D721Med (cell line): ENCODE measurements at places on chromosomes 5 and 9.

GRCh38 chr5:143569722-143570567, 166.5 kb upstream of the NR3C1 start:
- DNase-seq: no peak

GRCh38 chr5:93874491-93874890, 133.1 kb upstream of the POU5F2 start:
- DNase-seq: no peak

DNA sequence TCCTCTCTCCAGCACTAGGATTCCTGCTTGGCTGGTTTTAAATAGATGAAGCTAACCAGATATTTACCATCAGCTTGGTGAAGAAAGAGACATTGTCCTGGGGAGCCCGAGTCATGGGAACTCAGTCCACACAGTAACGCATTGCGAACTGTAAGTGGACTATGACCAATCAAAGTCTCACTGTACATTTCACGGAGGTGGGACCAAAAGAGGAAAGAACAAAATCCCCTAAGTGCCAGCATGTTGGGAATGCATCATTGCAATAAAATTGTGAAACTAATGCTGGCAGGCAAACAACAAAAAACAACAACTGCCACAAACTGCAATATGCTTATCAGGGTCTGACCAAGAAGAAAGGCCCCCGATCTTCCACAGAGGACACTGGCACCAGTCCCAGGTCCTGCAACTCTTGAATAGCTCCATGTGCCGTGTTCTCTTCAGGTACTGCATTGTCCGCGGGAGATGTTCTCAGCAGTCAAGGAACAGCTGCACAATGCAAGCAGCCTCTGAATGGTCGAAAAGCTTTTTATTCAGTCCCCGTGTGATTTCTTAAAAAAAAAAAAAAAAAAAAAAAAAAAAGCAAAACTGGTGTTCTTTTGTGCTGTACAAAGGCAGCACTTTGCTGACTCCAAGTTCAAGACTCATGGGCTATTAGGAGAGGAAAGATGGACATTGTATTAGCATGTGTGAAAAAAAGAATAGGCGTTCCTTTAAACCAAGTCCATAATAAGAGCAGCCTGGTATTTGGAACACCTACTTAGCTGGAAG, 38.1 kb downstream of the SEMA6A start:
- no peak for DNase-seq

- no peak for DNase-seq
These were observed 287.4 kb downstream of the GLIS3 start for GRCh38 chr9:4012441-4012840.

GRCh38 chr9:95202076-95202681, 115.3 kb downstream of the FANCC start:
- no peak for DNase-seq

DNA sequence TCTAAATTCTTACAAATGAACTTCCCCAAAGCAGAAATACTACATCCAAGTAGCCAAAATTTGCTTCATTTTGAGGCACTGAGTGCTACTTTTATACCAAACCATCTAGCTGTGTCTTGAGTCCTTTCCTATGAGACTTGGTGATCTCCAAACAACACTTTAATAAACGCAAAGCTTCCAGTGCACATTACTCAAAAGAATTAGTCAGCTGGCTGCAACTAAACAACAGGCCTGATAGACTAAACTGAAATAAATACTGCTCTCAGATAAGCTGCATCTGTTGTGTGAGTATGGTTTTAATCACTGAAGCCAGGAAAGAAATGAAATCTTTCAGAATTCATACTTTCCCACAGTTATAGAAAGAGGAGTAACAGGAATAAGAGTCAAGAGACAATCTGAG, 80.3 kb downstream of the VCAN start:
- DNase-seq: no peak

- no peak for DNase-seq
These were observed 579.2 kb upstream of the ZNF462 start for GRCh38 chr9:106283769-106284168.

GRCh38 chr9:32877103-32877502, 93.8 kb downstream of the TMEM215 start:
- DNase-seq: no peak

DNA sequence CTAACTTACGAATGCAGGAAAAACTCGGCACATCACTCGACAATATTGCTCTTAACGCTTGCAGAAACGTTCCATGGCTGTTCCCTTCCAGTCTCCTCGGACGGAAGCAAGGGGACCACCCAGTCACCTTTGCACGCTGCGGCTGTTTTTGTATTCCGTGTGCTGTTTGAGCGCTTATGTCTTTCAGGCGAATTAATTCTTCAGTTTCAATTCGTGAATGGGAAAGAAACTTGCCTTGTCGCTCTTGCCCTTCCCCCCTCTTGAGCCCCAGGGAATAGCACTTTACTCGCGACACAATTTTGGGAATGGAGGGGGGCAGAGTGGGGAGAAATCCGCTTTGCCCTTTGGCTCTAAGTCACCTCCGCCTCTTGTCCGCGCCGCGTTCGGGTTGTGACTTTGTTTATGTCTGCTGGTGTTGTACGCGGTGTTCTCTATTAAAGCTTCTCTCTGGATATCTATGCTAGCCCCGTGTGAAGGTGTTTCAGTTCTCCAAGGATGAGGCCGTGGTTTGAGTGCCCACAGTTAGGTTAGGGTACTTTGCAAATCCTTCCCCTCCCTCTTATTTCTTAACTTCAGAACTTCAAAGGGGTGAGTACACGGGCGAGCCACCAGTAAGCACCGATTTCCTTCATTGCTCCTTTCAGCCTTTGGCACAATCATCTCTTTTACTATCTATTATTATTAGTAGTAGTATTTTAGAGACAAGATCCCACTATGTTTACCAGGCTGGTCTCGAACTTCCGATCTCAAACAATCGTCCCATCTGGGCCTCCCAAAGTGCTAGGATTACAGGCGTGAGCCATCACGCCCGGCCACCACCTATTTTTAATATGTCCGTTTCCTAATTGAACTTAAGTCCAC, 2.7 kb downstream of the FOXB2 start:
- no peak for DNase-seq

- DNase-seq: no peak
These were observed 139.3 kb upstream of the PLCXD3 start for GRCh38 chr5:41649659-41650058.

GRCh38 chr5:168123631-168124528, 167.6 kb upstream of the WWC1 start:
- DNase-seq: no peak

DNA sequence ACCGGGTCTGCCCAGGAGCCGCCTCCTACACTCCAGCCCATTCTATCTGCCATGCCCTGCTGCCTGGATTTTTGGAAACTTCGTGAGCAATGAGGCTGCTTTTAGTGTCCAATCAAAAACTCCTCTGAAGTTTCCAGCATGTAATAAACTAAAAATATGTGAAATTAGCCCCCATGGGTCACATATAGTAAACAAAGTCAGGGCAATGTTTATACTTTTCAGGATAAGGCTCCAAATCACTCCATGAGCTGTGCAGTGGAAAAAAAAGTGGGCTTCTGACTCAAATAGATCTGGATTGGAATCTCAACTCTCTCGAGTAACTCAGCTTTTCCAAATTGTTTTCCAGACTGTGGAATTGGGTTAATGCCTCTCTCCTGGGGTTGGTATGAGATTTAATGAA, 68.2 kb downstream of the PIK3R1 start:
- no peak for DNase-seq

GRCh38 chr9:27990524-27990923, 417.2 kb upstream of the C9orf72 start:
- no peak for DNase-seq

GRCh38 chr9:12702160-12702758, 9.1 kb downstream of the TYRP1 start:
- no peak for DNase-seq

DNA sequence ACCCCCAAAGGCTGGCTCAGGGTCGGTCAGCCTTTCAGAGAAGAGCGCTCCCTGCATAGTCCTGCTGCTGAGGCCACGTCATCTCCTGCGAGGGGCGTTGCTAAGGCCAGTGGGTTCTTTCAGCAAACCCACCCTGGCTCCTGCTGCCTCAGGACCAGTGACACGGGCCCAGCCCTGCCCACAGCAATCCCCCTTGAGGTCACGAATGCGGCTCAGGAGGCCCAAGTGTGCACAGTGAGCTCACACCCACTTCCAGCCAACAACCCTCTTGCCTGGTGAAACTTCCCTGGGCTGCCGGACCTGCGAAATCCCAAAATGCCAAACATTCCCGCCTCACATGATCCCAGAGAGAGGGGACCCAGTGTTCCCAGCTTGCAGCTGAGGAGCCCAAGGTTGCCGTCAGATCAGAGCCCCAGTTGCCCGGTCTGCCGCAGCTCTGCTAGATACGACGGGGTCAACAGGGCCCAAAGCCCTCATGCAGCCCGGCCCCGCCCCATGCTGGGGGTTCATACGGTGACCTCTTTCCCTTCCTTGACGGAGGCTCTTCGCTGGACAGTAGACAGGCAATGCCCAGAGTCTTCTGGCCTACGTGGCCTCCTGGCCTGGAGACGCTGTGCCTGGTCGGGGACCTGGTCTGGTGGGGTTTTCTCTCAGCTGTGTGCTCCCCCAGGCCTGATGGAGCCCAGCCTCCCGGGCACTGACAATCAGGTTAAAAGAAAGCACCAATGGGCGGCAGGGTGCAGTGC, 116.4 kb upstream of the COL5A1 start:
- DNase-seq: no peak

- DNase-seq: no peak
These were observed 197.0 kb downstream of the MCTP1 start for GRCh38 chr5:95087816-95088317.

- no peak for DNase-seq
These were observed 98.4 kb downstream of the FNBP1 start for GRCh38 chr9:129944506-129945116.

GRCh38 chr9:82934949-82935348, 128.0 kb downstream of the RASEF start:
- no peak for DNase-seq

DNA sequence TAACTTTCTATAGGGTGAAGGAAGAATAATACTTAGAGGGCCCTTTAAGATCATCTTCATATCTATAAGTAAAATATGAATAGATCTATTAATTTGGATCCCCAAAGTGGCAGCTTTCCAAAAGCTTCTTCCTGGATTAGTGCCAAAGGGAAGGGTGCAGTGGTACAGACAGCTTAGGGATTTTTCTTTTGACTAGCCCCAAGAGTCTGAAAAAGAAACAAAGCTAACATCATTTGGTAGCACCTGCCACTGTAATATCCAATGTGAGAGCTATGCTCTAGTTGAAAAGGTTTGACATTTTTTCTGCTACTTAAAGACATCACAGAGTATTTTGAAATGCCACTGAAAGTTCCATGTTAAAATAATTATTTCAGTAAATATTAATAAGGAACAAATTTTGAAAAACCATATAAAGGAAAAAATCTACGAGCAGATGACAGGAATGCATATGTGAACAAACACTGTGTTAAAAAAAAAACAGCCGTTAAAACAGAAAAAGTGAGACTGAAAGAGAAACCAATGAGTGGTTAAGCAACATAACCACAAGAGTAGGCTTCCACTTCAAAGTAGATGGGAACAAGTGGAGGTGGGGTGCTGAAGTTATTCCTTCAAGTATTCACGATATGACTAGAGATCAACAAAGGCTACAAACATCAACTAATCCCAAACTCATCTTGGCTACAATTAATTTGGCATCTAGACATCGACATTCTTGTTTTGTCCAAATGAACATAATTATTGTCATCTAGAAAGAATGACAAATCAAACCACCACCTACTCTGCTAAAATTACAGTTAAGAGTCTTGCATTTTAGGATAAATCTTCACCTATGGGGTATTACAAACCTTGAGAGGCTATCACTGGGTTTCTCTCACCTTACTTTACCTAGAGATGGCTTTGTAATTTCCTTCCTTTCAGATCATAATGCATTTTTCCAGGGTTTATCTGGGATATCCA, 137.5 kb downstream of the CPLANE1 start:
- DNase-seq: no peak

- DNase-seq: no peak
These were observed 137.3 kb downstream of the PHF2 start for GRCh38 chr9:93713716-93714115.

DNA sequence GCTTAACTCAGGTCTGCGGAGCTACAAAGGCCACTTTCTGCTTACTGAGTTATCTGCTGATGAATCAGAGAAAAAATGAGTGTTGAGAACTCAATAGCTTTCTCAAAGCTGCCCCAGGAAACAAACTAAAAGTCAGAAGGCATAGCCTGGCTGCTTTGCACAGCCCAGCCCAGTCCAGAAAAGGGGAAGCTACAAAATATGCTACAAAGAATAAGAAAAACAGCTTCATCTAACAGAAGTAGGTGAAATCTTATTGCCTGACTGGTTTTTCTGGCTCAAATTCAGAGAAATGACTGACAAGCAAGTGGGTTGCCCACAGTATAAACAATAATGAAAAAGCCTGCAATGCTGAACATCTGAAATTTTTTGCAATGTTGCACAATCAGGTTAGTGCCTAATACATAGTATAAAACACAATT, 156.2 kb downstream of the PPP2R2B start:
- DNase-seq: no peak

GRCh38 chr5:90134381-90134780, 275.2 kb downstream of the CETN3 start:
- no peak for DNase-seq

DNA sequence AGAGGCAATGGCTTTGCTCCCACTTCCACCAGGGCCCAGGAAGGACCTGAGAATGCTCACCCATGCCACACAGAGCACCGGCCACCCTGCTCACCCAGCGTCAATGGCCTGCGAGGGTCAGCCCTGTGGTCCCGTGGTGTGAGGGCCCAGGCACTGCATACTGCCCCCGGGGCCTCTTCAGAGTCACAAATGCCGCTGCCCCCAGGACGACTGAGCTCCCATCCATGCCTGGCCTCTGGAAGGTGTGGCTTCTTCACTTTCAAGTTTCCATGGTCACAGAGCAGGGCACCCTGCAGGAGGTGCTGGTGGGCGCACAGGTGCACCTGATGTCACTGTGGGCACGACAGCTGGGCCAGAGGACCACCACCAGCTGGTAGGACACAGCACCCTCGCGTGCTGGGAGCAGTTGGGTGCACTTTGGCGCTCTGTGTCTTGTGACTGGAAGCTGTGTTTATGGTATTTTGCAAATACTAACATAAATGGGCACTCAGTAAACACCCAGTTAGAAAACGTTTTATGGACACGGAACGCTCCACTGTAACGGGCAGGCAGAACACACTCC, 12.5 kb upstream of the ZDHHC11 start:
- no peak for DNase-seq

DNA sequence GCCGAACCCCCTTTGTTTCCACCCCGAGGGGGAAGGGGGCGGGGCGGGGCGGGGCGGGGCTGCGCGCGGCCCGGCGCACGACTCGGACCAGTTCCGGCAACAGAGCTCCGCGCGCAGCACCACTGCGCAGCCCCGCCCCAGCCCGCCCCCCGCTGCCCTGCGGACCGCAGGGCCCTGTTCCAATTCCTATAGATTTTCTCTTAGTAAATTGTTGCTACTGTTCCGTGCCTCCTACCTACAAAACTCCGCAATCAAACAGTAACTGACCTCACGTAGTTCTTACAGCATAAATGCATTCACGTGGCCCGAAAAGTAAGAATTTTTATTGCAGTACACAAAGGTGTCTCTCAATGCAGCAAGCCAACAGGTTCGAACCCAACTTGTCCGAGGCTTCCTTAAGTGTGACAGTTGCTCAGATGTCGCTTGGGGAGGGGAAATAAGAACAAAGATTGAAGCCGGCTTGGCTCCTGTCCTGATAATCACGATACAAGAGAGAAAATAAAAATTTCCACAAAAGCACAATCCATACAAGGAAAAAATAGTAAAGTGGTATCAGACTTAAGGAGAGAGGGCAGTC, 1.2 kb upstream of the RNF38 start:
- DNase-seq: peak; percentile 69
